ENCODE measurements at places on chromosomes 2 and 18.

GRCh38 chr18:55998071-55998522 is 410.1 kb upstream of the TCF4 start:
- DNase-seq = no peak

DNA sequence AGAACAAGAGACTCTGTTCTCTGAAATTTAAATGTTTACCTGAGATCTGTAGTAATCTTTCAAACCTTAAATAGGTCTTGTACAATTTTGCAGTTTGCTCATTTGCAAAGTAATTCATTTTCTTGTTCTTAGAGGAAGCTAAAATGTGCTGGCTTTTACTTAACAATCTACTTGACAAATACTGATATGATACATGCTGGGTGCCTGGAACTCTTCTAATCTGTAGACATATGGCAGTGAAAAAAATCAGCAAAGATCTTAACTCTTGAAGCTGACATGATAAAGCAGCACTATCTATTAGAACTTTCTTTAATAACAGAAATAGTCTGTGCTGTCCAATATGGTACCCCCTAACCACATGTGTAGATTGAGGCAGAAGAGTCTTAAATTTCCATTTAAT is 1352.8 kb upstream of the SLC39A10 start:
- no peak for DNase-seq

DNA sequence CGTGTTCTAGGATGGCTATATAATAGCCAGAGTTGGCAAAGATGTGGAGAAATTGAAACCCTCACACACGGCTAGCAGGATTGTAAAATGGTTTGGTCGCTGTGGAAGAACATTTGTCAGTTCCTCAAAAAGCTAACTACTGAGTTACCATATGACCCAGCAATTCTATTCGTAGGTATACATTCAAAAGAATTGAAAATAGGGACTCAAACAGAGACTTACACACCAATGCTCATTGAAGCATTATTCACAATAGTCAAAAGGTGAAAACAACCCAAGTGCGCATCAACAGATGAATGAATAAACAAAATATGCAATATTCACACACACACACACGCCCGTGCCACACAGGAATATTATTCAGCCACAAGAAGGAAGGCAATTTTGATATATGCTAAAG is 98.7 kb downstream of the PLA2R1 start:
- no peak for DNase-seq

DNA sequence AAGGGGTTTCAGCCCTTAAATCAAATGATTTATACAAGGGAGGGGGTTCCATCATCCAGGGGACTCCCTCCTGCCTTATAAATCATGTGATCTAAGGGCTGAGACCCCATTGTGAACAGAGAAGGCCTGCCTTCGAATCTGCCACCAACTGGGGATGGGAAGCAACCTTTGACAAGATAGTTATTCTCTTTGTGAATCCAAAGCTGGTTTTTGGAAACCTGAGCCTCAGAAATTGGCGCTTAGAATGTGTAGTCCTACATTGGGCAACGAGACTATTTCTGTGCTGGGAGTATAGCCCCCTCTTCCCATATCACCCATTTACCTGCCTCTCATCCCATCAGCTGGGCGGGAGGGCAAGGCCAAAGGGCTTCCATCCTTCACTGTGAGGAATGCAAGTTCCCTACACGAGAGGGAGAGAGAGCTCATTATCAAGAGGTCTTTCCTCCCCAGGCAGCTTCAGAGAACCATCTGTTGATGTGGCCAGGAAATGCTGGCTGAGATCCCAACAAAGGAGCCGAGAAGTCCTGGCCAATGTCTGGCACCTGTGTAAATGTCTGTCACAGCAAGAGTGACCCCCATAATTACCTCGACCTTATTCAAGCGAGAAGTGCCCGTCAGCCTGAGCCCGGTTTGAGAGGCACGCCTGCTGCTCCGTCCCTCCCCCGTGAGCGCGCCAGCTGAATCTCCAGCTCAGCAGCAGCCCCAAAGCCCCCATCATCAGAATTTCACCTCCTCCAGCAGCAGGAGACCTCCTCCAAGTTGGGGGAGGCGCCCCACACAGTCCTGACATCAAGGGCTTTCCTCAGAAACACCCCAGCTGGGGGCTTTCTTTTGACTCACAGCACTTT is 48.4 kb upstream of the APCDD1 start:
- no peak for DNase-seq

DNA sequence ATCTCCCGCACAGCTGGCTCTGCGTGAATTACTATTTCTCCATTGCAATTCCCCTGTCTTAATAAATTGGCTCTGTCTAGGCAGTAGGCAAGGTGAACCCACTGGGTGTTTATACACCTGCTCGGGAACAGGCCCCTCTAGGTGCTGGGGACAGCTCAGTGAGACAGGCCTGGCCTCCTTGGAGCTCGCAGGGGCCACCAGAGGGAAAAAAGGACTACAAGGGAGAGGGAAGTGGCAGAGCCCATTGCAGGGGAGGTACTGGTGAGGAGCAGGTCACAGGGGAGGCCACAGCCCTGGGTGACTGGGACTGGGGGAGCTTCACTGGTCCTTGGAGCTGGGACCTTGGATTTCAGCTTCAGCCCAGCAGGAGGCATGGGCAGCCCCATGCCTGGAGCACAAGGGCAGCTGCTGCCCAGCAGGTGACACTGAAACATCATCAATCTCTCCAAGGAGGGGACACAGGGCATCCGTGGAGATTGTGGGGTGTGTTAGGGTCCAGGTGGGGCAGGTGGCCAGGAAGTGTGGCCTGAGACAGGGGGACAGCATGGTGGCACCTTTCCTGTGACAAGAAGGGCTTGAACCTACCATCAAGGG is 31.2 kb downstream of the NGEF start:
- no peak for DNase-seq

DNA sequence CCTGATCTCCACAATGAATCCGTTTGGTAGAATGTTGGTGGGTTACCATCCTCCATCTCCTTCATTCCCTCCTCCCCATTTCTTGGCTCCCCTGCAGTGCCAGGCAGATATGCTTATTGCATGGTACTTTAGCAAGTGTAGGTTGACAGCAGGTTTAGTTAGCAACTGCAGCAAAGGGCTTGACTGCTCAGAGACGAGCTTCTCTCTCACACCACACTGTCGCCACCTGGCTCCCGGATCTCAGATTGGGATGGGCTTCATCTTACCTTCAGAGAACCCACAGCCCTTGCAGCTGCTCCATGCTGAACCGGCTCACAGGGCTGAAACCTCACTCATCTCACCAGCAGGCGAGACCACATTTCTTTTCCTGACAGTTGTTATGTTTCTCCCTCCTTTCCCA is 88.8 kb downstream of the VWA3B start:
- no peak for DNase-seq

- DNase-seq = no peak
Measured at GRCh38 chr2:150023044-150023443, 435.5 kb upstream of the MMADHC start.

DNA sequence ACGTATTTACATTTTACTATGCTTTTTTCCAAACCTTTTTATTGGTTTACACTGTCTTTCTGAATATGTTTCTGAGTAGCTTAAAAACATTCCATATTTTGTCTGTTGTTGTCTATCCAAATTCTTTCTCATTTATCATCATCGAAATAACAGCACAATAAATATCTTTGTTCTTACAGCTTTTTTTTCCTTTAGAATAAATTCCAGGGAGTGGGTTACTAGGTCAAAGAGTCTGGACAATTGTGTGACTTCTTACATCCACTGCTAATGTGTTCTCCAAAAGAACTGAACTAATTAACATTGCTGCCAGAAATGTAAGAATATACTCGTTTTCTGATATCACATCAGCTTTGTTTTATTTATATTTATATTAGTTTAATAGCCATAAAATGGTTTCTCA is 59.4 kb downstream of the ANKRD44 start:
- no peak for DNase-seq

DNA sequence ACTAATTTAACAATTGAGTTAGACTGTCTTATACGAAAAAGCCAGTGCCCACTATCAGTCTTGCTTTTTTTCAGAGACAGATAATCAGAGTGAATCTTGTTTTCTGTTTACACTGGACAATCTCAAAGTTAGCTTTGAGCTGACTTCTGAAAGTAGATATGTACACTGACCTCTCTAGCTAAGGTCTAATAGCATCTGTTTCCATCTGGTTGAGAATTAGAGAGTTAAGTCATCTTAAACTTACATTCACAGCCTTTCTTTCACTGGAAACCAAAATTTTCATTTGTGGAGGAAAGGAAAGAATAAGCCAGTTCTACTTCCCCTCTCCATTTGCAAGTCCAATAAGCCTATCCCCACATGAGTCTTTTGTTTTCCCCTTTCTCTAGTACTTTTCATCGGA is 89.3 kb downstream of the VRK2 start:
- DNase-seq = no peak

- DNase-seq = peak; percentile 20
Measured at GRCh38 chr2:122960759-122961641, 1064.1 kb upstream of the CNTNAP5 start.

GRCh38 chr2:135637456-135638087 is 104.1 kb upstream of the UBXN4 start:
- DNase-seq = no peak

- no peak for DNase-seq
Measured at GRCh38 chr2:28586867-28587266, 91.0 kb downstream of the PLB1 start.

DNA sequence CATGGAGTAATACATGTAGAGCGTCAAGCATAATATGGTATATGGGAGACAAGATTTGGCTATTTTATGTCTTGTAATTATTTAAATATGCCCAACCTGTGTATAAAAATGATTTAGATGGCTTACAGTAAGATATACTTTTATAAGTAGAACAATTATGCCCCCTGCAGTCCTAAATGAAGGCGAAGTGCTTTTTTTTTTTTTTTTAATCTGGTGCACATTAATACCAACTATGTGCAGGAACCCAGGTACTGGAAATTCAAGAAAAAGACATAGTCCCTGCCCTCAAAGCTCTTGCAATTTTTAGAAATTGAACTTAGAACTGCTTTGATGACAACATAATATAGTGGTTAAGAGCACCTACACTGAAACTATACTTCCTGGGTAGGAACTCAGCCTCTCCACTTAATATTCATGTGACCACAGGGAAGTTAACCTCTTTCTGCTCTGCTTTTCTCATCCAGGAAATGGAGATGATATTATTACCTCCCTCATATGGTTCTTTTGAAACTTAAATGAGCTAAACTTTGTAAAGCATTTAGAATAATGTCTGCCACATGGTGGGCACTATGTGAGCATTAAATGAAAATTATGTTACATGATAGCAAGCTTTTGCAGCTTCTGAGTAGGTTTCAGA is 38.1 kb downstream of the AFTPH start:
- DNase-seq = no peak

DNA sequence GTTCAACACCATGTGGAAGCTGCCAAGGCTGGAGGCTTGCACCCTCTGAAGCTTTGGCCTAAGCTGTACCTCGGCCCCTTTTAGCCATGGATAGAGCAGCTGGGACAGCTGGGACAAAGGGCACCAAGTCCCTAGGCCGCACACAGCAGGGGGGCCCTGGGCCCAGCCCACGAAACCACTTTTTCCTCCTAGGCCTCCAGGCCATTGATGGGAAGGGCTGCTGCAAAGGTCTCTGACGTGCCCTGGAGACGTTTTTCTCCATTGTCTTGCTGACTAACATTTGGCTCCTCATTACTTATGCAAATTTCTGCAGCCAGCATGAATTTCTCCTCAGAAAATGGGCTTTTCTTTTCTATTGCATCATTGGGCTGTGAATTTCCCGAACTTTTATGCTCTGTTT is 13.7 kb downstream of the RAPGEF4 start:
- no peak for DNase-seq

DNA sequence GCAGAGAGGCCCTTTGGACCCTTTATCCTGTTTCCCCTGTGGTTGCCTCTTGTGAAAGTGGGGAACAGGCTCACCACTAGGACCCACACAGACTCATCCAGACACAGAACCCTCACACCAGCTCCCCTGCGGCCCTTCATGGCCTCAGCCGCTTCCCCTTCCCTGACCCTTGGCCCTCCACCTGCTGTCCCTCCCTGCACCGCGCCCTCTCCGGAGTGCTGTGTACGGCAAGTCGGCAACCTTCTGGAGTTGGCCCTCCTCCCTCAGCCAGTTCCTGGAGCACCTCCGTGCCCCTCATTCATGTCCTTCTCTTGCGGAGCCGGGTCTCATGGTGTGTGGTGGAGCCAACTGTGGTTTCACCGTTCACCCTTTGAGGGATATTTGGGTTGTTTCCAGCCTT is 44.0 kb downstream of the CTDP1 start:
- no peak for DNase-seq

- no peak for DNase-seq
Measured at GRCh38 chr2:158240975-158241374, 139.3 kb downstream of the UPP2 start.

DNA sequence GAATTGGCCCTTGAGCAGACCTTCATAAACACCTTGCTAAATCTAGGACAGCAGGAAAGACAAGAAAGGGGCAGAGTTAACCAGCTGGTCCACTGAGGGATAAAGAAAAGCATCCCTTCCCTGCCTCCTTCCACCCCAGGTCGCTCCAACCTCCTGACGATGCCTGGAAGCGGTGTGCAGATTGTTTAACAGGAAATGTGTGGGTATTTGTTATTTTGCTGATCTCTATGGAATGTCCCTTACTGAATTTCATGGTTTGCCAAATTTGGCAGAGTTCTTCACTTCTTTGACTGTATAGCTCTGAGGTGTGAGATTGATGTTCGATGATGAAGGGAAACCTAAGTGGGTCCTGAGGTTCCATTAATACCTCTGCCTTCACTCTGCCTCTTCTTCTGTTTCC is 72.9 kb downstream of the MAP3K20 start:
- no peak for DNase-seq

GRCh38 chr2:196380575-196380974 is 209.2 kb upstream of the STK17B start:
- DNase-seq = no peak

GRCh38 chr2:221642447-221642846 is 70.3 kb upstream of the EPHA4 start:
- no peak for DNase-seq

GRCh38 chr18:38458698-38459097 is 893.1 kb upstream of the CELF4 start:
- DNase-seq = no peak

DNA sequence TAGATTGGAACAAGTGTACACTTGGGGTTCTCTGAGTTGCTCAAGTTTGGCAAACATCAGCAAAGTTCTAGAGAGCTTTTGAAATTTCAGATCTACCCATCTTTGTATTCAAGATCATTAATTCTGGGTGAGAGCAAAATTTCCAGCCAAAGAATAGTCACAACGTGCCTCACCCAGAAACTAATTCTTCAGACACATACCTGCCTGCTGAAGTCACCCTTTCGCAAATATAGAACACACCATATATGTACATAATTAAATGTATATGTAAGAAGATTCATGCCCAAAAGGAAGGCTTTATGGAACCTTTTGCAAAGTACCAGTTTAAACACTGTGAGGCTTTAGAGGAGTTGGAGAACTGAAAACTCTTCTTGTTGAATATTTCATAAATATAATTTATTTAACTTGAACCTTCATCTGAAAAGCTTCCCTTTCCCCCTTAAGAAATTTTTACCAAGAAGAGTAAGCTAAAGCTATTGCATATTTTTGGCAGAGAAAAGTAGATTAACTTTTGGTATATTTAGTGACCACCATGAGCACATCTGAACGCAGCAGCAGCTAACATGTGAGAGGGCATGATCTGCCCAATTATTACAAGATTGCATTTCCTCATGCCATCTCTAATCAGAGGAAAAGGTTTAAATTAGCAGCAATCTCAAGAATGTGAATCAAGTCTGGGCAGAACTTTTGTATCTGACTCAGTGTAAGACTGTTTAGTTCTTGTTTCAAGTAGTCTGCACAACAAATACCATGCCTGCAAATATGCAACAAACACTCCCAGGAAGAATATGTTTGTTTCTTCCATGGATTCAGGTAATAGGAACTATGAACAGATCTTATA is 8.2 kb downstream of the RND3 start:
- DNase-seq = no peak

GRCh38 chr18:63259567-63260379 is 59.8 kb downstream of the BCL2 start:
- DNase-seq = no peak

Measured in non-pigmented ciliary epithelial cell (primary cell).